ENCODE measurements at places on chromosomes 2 and 18. TPM values are rescaled to one million over a fixed set of nuclear protein-coding genes. Genes with fewer than 3 reads are reported as not detected.

DNA sequence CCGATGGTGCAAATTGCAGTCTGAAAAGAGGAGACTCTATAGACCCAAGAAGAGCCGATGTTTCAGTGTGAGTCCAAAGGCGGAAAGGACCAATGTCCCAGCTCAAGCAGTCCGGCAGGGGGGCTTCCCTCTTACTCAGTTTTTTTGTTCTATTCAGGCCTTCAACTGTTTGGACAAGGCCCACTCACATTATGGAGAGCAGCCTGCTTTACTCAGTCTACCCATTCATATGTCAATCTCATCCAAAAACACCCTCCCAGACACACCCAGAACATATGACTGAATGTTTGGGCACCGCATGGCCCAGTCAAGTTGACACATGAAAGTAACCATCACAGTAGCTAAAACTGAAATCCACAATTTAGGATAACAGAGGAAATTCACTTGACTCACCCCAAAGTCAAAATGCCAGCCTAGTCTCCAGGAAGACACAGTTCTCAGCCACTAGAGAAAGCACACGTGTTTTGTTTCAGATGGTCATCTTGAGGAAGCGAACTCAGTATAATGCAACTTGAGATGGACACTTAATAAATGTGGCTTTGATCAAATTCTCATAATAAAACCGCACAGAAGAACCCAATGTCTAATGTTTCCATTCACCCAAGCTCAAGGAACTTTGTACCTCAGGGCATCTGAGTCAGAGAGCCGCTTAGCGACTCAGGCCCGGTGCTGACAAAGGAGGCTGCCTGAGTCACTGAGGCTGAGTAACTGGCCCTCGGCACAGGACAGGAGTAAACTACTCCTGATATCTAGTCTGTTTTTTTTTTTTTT lies 2.4 kb downstream of the FHL2 start:
- peak; percentile 20 for DNase-seq

The FLACC1 gene
- 10.5 TPM for total RNA-seq

DNA sequence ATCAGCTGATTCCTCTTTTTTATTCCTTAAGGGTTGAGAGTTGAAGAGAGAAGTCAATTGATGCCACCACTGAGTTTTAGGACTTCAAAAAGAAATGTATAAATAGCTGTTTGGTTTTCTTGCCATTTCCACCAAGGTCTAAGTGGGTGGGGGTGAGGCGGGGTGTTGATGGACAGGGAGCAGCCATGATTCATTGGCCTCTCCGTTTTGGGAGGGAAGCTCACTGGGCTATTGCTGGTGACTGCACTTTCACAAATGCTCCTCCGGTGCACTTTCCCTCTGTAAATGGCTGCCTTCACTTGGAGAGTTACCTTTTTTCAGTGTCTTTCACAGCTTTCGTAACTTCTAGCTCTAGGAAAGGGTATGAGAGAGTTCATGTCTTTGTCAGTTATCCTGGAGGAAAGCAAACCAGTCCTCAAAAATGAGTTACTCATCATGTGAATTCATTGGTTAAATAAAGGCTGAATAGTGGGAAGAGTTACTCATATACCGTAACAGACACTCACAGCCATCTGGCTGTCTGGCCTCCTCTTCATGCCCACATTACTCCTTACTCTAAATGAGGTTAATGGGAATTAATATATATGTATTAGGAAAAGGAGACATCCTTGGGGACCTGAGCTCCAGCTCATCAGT lies 17.4 kb upstream of the CTAGE1 start:
- no peak for DNase-seq

DNA sequence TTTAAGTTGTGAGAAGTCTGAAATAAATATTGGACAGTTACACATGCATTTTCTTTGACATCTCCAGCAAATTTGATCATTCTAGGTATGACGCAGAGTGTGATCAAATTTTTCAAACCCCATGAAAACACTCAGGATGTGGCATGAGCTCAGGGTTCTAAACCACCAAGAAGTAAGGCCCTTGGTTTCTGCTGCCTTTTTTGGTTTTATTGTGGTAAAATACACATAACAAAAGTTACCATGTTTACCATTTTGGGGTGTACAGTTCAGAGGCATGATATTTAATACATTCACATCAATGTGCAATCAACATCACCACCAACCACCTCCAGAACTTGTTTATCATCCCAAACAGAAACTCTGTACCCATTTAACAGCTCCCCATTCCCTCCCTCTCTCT lies 64.3 kb upstream of the TTN start:
- DNase-seq: no peak

DNA sequence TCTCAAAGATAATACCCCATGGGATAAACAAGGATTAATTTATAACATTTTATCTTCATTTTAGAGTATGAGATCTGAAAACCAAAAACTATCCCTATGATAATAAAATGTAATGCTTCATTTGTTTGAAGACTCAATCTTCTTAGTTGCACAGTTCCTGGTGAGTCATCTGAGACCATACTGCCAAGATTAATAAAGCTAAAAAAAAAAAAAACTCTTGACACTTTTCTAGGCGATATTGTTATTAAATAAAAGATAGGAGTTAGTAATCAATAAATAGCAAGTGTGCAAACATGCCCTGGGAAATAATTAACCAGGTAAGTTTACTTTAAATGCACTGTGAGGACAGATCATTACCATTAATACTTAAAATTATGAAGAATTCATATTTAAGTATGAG lies 83.9 kb downstream of the RPE start:
- no peak for DNase-seq

GRCh38 chr18:79496978-79497637 lies 101.4 kb downstream of the NFATC1 start:
- DNase-seq: no peak

The CNGA3 gene
- total RNA-seq: 1.1 TPM

DNA sequence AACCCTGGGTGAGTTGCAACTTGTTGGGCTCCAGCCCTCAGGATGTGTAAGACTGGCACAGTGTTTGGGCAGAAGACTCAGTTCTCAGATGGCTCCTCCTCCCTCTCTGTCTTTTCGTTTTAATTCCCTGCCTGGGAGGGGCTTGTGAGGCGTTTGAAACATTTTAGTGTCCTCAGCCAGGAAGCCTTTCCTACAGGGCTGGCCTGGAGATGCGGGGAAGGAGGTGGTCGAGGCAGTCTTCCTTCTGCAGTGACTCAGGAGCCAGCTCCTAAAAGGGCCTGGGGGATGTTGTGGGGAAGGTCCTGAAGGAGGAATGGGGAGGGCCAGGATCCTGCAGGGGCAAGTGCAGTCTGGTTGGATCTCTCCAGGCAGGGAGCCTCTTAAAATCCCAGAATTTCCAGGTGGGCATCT lies 22.1 kb upstream of the IGFBP5 start:
- DNase-seq: no peak

DNA sequence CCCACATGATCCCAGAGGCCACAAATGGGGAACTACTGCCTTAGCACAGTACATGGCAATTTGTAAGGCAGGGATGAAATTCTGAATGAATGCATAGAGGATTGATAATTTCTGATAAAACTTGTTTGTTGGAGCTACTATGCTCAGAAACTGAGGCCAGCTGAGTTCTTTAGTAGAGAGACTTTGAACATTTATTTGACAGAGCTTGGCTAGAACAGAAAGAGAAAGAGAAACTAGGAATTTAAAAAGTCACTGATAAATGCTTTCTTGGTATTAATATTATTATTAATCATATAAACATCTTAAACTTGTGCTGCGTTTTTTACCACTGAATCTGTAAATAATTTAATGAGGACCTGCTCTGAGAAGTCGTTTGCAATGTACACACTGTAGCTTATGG lies 923.7 kb upstream of the CNTNAP5 start:
- DNase-seq: no peak

The UGT1A8 gene
- 0.19 TPM for total RNA-seq

- no peak for DNase-seq
These were observed 14.3 kb upstream of the TNFAIP6 start for GRCh38 chr2:151343073-151343472.

DNA sequence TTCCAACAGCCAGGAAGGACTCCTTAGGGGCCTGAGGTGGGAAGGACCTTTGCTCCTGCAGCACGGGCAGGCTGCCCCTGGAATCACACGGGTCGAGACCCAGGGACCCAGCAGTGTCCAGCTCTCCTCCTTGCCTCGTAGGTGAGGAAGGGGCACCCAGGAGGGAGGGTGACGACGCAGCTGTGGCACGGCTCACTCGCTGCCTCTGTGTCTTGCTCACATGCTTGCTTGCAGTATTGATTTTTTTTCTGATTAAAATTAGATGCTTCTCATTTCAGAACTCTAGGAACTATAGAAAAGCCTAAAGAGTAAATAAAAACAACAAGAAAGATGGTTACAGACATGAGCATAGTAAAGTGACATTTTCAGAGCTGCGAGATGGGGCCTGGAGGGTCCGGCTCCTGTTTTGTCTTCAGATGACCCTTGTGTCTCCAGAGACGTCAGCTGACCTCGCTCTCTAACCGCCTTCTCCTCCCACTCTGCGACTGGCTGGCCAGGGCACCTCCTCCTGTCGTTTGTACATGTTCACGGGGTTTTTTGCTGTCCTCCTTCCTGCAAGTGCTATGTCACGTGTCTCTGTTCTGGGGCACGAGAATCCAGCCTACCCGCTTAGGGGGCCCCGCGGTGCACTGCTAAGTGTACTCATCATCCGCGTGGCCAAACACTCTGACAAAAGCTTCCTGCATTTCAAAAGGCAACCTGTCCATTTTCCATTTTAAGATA lies 65.7 kb upstream of the ZNF236 start:
- DNase-seq: no peak

DNA sequence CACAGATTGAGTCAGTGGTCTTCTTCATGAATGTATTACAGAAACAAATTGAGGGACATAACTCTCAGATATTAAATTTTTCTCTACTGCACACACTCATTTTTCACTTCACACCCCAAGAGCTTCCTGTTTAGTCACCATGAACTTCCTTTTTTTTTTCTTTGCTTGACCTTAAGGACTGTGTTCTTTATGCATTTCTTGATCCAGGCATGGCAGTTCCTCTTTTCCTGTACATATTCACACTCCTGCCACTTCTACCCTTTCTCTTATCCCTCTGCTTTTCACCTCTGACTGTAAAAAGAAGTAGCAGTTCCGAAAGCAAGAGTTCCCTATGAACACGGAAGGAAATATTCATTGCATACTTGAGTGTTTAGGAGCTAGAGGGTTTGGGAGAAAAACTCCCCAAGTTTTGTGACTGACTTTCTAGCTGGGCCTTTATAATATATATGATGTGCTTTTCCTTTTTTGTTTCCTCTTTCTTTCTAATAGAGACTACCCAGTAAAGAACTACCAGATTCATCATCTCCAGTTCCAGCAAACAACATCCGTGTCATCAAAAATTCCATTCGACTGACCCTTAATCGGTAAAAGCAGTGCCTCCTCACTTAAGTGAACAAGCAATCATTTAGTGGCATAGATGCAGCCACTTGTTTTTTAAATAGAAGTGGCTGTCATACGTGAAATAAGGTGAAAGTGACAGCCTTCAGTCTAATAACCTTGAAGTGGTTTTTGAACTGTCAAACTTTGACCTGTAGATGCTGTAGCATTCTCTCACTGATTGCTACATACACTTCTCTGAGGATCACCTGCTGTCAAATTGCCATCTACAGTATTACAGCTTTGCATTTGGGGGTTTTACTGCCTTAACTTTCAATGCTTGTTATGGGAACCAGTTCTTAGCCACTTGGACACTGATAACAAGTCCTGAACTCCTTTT lies 40.8 kb downstream of the PAPOLG start:
- no peak for DNase-seq

The NOL4 gene
- total RNA-seq: 17.2 TPM

- DNase-seq: peak; percentile 76
These were observed 18.6 kb upstream of the COL6A3 start for GRCh38 chr2:237432484-237433092.

- peak; percentile 21 for DNase-seq
These were observed 319.0 kb upstream of the SOX11 start for GRCh38 chr2:5373200-5373599.

GRCh38 chr18:79796016-79796415 lies 1.7 kb upstream of the KCNG2 start:
- DNase-seq: no peak

DNA sequence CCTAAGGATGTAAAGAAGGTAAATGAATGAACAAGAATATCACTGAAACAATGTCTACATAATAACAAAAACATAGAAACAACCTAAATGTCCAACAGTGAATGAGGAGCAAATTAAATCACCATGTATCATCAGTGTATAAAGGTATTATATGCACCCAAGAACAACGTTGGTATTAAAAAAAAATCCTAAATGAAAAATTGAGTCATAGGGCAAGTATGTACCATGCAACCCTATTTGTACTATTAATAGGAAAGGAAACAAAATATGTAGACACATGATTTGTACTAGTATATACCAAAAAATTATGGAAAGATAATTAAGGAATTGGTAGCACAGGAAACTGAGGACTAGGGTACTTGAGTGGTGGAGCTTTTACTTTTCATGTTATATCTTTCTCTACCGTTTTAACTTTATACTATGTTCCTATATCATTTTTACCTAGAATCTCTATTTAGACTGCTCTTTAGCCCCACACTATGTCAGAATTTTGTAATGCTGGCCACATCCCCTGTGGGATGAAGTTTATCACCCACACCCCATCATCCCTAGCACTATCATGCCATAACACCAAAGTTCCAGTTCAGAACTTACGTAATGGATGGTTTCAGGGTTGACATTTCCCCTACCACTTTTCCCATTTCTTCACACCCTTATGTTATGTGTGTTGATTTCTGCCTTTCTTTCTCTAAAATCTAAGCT lies 25.6 kb downstream of the IKZF2 start:
- DNase-seq: no peak

GRCh38 chr2:190301032-190301431 lies 18.6 kb downstream of the HIBCH start:
- DNase-seq: no peak

The PDCD1 gene
- total RNA-seq: 0.39 TPM

- DNase-seq: no peak
These were observed 146.3 kb upstream of the RIOK3 start for GRCh38 chr18:23306822-23307221.

DNA sequence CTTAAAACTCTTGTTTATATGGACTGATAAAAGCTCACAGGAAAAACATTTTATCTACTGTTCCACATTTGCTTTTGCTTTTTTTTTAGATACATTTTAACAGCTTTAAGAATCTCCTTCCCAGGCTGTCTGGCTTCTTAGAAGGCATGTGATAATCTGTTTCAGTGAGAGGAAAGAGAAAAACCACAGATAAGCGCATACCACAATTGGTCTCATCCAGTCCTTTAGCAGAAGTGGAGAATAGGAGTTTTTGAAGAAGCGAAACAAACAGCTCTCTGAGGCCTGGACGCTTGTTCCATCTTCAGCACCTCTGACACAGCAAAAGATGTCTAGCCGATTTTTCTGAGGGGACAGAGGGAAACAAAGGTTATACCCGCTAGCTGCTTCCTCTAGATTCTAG lies 37.6 kb downstream of the RMC1 start:
- DNase-seq: peak; percentile 43

DNA sequence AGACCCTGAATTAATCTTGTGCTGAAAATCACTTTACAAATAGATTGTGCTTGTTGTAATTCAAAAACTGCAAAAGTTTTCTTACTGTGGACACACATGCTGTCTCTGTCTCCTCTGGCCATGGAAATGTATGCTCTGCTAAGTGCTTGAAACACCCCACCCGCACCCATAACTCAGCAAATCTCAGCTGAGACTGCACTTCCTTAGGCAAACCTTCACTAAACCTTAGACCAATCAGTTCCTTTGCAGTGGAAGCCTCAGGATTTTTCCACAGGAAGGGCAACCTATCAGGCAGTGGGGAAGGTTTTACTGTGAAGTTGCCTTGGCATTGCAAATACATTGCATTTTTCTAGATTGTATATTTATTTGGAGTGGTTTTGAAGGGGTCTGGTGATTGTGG lies 62.2 kb upstream of the PLA2R1 start:
- no peak for DNase-seq

Measured in testis (tissue), 5 donors.